ENCODE measurements at places on chromosomes 7 and 10.

- no peak for DNase-seq
Measured at GRCh38 chr7:130069179-130069977, 956 bp upstream of the KLHDC10 start.

- DNase-seq = no peak
Measured at GRCh38 chr10:97067716-97068391, 117.9 kb downstream of the SLIT1 start.

DNA sequence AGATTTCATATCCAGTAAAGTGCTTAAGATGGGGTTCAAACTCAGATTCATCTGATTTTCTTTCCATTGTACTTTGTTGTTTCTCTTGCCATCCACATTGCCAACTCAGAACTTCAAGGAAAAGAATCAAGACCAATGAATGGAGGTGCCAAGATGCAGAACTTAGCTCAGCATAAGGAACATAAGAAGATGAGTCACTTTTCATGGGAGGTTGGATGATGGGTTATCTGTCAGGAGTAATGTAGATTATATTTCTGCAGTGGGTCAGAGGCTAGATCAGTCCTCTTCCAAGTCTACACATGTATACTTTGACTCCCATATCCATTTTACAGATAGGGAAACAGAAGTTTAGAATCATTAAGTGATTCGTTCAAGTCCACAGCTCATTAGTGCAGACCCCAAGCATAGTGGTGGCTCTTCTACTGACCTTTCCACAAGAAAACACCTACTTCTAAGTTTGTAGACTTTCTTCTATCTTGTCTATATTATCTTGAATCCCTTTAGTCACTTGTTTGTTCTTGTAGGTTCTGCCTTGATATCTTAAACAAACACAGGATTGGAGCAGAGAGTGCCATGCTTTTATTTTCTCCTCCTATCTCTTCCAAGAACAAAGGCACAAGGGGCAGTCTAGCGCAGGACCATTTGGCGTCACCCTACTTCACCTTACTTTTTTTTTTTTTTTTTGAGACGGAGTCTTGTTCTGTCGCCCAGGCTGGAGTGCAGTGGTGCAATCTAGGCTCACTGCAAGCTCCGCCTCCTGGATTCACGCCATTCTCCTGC, 14.0 kb upstream of the ADD3 start:
- no peak for DNase-seq

GRCh38 chr10:84824525-84824924, 496.1 kb downstream of the CCSER2 start:
- DNase-seq = no peak

GRCh38 chr10:9230625-9231024, 1176.1 kb downstream of the GATA3 start:
- no peak for DNase-seq

DNA sequence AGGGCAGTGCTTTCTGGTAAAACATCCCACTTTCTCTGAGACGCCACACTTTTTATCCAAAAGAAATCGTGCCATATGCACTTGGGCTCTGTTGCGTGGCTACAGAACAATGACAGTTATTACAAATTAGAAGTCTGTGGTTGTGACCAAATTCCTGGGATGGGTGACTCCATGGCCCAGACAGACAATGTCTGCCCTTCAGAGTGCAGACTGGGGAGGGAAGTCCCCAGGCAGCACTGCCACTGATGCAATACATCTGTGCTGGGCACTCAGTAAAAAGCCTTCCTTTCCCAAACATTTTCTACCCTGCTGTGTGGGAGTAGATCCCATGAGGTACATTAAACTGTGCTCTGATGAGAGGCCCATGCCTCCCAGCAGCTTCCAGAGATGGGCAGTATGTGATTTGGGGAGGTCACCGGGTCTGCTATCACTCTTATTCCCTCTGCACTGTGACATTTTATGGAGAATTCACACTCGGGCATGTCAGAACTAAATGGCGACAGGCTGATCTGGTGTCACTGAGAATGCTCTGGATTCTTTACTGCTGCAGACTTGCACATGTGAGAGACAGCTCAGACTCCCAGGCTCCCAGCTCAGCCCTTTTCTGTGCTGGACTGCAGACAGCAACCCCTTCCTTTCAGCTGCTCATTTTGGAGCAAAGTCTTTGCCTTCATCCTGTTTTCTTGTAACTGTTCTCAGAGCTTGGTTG, 243.5 kb upstream of the ZNF32 start:
- no peak for DNase-seq

DNA sequence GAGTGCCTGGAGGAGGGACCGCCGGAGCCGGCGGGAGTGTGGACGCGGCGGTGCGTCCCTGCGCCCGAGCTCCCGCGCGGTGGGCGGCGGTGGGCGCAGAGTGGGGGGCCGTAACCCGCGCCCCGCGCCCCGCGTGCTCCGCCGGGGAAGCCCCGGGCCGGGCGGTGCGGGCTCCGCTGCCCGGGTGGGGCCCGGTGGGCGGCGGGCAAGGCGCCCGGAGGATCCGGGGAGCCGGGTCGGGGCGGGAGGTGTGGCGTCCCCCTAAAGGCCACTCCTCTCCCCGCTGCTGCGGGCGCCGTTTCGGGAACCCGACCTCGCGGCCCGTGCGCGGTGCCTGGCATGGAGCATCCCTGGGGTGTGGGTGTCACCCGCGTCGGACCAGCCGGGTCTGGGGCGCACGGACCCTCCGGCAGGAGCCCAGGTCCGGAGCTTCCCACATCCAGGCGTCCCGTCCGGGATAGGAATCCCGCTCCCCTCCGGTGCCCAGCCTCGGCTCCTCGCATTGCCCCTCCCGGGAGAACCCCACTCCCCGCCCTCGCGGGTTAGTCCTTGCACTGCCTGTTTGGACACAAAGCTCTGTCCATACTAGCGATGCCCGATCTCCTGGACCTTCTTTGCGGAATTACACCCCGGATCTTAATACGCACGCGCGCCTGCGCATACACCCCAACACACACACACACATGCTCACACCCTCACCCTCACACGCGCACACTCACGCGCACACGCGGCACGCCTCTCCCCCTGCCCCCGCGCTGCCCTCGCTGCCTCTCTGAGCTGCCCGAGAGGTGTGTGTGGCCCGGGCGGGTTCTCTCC, 723 bp downstream of the MTURN start:
- no peak for DNase-seq

DNA sequence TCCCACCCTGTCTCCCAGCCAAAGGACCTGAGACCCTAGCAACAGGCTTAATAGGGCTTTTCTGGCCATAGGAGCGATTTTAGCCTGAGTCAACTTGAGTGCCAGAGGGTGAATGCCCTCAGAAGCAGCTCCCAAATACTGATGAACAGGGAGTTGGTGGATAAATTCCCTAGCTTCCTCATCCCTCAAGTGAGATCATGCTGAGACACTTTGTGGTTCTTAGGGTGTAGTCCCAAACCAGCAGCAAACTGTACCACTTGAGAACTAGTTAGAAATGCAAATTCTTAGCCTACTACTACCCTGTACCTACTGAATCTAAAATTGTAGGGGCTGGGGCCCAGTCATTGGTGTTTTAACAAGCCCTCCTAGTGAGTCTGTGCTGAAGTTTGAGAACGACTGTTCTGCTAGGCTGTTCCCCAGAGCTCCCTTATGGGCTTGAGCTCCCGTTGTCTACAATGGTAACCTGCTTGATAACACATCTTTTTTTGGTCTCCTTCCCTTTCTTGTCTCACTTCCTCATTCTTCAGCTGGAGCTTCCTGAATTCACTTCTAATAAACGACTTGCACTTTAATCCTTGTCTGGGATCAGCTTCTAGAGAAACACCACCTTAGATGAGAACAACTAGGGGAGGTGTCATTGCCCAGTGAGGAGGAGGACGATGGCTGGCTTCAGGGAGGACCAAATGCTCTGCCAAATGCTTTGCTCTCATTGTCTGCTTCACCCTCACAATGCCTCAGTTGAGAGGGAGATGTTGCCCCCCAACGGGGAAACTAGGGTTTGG, 18.2 kb upstream of the CDH23 start:
- DNase-seq = no peak

DNA sequence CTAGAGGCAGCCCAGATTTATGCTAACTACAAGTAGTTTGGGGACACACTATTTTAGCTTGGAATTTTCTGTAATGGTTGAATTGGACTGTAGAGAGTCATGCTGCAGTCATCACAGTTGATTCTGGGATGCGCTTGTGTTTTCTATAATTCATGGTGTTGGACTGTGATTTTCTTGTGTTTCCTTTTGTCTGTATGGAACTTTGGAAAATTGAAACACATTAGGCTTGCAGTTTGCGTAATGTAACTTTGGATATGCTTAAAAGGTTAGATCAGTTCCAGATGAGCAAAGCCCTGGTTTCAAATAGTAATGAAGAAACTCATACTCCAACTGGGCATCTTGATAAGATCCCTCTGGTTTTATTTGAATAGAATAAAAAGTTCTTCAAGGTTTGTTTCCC, 502.2 kb downstream of the ARL4A start:
- no peak for DNase-seq

DNA sequence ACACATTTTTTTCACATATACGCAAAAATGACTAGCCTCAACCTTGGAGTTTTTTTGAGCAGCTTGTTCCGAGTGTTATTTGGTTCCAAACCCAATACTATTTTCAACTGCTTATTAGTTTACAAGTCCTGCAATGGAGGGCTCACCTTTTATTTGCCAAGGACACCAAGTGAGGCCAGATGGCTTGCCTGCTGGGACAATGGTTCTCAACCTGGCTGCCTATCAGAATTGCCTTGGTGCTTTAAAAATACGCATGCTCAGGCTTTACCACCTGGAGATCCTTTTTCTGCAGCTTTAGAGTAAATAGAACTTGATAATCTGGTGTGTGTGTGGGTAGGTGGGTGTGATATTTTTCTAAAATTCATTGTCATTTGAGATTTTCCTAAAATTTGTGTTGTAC, 276.8 kb downstream of the MTERF1 start:
- DNase-seq = no peak

GRCh38 chr10:122331615-122332446, 42.7 kb upstream of the PLEKHA1 start:
- DNase-seq = no peak

- DNase-seq = no peak
Measured at GRCh38 chr7:12567015-12567414, 3.5 kb upstream of the SCIN start.

GRCh38 chr10:107444443-107444842, 279.9 kb upstream of the SORCS1 start:
- DNase-seq = no peak

GRCh38 chr7:69182596-69183467, 415.4 kb upstream of the AUTS2 start:
- no peak for DNase-seq

- no peak for DNase-seq
Measured at GRCh38 chr10:74202356-74202755, 51.3 kb downstream of the ADK start.

DNA sequence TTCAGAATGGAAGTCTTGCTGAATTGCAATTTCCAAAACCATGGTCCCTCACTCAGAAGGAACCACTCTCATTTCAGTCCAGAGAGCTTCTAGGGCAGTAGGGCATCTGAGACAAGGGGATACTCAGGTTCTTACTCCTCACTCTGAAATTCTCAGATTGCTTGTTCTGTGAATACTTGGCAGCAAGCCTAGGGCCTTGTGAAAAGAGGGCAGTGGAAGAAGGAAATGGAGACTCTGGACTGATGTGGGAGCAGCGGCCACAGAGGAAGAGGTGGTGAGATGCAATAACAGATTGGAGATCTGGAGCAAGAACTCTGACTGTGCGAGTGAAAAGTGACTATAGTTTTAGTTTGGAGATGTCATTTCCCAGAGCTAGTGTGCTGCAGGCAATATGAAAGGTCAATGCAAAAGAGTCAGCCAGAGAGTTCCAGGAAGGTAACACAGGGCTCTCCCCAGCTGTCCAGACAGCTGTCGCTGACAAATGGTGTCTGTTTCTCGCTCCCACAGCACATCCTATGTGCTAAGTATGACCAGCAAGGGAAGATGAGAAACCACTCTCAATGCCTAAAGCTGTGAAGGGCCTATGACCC, 291.6 kb upstream of the KIAA1217 start:
- no peak for DNase-seq

DNA sequence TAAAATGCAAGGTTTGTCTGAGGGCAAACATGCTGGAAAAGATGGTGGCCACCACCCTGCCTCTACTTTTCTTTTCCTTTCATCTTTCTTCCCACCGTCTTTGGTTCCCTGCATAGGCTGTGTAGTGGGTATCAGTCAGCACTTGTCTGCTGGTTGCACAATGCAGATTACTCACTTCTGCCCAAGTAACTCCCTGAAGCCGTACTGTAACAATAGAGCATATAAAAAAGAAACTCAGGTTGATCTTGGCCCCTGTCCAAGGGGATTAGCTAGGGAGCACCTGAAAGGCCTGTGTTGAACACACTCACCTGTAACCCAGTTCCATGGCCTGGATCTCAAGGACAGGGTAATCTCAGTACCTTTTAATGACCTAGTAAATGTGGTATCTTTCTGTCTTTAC, 533.0 kb upstream of the GALNT17 start:
- no peak for DNase-seq

DNA sequence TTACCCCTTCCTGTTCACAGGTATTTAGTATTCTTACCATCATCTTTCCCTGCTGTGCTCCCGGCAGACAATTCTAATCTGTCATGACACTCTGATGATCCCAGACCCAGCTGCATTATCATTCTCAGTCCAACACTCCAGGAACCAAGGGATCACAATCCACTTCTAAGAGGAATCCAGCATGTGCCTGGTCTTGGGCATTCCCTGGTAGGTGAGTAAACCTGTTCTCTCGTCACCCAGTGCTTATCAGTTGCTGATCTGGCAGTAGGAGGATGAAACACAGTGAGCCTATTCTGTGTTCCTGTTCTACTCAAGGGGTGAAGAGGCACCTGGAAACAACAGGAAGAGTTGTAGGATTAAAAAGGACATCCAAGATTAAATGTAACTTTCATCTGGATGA, 1.3 kb upstream of the DMBT1 start:
- DNase-seq = no peak

DNA sequence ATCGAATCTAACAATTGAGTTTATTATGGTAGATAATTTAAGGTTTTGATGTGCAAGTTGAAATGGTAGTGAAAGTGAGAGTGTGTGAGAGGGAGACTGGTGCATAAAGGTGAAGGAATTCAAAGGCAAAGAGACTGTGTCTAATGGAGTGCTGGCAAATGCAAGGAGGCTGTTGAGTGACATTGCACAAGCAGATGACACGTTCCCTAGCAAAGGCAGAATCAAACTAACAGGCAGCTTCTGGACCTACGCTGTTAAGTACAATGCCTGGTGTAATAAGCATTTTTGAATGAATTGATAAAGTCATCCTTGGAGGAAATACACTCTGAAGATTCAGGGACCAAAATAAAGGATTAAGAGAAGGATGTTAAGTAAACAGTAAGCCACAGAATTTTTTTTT, 11.7 kb upstream of the GPR141 start:
- no peak for DNase-seq

- DNase-seq = no peak
Measured at GRCh38 chr7:16204953-16205352, 216.4 kb downstream of the CRPPA start.
